ENCODE measurements at places on chromosomes 6 and 20. TPM values are rescaled to one million over a fixed set of nuclear protein-coding genes. Genes with fewer than 3 reads are reported as not detected.

DNA sequence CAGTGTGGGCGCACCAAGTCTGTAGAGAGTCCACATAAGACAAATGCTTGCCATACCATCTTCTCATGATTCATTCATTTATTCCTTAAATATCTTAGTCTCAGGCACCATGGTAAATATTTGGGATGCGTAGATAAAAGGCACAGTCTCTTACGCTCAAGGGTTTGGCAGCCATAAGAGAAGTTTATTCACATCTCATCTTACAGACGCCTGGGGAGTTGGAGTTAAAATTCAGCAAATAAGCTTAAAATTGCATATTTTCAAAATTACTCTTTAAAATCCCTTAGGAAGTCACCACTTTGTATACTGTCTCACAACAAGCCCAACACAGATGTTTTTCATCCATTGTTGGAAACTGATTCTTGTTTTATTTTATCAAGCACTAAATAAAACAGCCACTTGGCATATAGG is 363.3 kb downstream of the KIF16B start:
- DNase-seq = no peak

- DNase-seq = no peak
Measured at GRCh38 chr6:111114482-111114881, 27.2 kb downstream of the SLC16A10 start.

- no peak for DNase-seq
Measured at GRCh38 chr6:151247490-151247889, 7.7 kb downstream of the AKAP12 start.

DNA sequence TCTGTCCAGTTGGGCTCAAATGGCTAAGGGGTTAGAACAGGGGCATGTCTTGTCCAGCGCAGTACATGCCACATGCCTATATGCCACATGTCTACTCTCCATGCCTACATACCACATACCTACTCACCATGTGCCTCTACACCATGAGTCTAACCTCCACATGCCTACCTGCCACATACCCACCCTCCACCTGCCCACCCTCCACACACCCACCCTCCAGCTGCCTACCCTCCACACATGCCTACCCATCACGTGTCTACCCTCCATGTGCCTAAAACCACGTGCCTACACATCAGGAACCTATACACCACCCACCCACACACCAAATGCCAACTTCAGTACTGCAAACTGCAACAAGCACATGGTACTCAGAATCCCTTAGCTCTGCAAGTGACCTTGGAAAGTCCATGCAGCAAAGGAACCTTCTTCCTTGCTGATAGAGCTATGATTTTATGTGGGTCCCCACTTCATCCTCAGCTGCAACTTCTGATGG is 113.0 kb upstream of the CST7 start:
- DNase-seq = no peak

GRCh38 chr6:8057263-8057662 is 6.9 kb downstream of the BLOC1S5 start:
- no peak for DNase-seq

DNA sequence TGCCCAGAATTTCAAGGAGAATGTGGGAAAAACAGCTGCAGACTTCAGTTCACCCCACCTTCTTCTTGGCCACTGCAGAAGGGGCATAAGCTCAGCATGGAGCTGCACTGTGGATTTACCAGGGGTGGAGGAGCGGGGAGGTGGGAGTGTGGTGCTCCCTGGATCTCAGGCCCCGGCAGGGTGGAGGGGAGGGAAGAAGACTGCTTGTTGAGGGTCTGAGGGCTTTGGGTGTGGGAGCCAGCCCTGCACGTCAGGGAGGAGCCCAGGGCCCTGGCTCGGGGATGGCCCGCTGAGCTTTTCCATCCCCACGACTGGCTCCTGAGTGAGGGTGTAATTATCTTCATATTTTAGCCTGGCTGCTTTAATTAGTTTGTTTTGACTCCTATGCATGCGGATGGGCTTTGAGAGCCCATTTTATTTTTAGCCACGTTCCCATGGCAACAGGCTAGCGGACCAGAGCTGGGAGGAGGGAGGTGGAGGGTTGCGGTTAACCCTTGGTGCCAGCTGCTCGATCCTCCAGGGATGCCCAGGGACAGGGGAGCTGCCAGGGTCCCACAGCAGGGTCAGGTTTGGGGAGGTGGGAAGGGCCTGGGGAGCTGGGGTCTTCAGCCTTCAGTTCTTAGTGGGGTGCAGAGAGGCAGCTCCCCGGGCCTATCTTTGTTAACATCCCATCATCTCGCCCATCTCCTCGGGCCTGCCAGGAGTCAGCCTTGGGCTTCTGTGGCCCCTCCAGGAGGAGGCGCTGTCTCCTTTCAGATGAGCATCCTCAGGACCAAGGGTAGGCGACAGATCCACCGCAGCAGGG is 68.2 kb downstream of the RAB44 start:
- DNase-seq = peak; percentile 94

- no peak for DNase-seq
Measured at GRCh38 chr6:105445481-105445880, 42.6 kb upstream of the PREP start.

DNA sequence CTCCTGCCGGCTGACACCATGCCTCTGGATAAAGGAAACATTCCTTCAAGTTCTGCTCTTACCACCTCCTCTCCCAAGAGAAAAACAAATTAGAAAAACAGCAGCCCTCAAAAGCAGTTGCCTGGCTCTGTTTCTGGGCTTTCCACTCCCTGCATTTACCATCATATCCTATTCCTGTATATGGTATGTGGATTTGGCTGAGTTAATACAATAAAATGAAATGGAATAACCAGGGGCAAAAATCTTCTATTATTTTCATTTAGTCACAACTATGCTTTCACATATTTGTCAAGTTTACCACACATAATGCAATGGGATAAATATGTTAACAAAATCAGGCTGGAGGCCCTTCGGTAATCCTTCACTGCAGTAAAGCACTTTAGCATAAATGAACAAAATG is 34.3 kb downstream of the COL12A1 start:
- no peak for DNase-seq

GRCh38 chr6:7812623-7813022 is 86.7 kb downstream of the BMP6 start:
- DNase-seq = no peak

DNA sequence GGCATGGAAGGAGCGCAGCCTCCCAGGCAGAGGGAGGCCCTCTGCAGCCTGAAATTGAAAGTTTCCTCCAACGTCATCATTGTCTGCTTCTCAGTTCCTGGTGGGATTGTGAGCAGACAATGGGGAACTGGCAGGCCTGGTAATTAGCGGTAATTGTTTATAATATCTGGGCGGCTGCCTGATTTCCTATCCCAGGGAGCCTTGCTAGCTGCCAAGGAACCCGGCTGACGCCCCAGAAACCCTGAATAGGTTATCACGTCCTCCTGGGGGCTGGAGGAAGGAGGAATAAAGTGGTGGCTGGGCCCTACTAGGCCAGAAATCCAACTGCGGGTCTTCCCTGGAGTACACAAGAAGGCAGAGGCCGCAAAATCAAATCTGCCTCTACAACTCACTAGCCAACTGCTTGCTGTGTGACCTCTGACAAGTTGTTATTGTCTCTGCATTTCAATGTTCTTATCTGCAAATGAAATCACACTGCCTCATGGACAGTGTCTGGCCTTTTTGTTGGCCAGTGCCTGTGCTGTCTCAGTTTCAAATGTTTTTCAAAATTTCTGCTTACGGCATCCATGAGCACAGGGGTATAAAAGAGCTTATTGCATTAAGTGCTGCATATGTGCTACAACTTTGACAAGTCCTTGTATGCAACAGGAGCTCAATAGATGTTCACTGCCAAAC is 16.9 kb downstream of the KCNK15 start:
- DNase-seq = peak; percentile 27

DNA sequence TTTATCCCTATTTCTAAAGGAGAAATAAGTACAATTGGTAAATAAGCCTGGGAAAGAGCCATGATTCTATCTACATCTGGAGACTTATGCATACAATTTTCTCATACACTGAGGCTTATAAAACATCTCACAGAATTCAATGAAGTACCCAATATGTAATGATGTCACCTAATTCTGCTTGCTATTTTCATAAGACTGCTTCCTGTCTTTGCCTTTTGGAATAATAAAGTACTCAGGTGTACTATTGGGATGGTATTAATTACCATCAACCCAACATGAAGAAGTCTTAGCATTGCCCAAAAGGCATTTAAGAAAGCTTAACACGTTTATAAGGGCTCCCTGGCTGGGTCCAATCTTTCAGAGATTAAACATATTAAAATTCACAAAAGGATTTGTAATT is 216.4 kb upstream of the TSHZ2 start:
- DNase-seq = no peak

- DNase-seq = peak; percentile 81
Measured at GRCh38 chr6:16286151-16286522, 47.8 kb downstream of the GMPR start.

- no peak for DNase-seq
Measured at GRCh38 chr20:25592135-25592852, 7.0 kb upstream of the NINL start.

- no peak for DNase-seq
Measured at GRCh38 chr6:48134246-48134645, 23.2 kb upstream of the PTCHD4 start.

Gene LPIN3
- 2.8 TPM for total RNA-seq

Gene OPRM1
- total RNA-seq = not detected

Gene RAB23
- 43.7 TPM for total RNA-seq

Gene HAO1
- not detected for total RNA-seq

Measured in neural progenitor cell (in vitro differentiated cells).